ENCODE measurements at places on chromosomes 3 and 15.

- DNase-seq = no peak
Observed at GRCh38 chr3:79976466-79976865, 208.7 kb upstream of the ROBO1 start.

DNA sequence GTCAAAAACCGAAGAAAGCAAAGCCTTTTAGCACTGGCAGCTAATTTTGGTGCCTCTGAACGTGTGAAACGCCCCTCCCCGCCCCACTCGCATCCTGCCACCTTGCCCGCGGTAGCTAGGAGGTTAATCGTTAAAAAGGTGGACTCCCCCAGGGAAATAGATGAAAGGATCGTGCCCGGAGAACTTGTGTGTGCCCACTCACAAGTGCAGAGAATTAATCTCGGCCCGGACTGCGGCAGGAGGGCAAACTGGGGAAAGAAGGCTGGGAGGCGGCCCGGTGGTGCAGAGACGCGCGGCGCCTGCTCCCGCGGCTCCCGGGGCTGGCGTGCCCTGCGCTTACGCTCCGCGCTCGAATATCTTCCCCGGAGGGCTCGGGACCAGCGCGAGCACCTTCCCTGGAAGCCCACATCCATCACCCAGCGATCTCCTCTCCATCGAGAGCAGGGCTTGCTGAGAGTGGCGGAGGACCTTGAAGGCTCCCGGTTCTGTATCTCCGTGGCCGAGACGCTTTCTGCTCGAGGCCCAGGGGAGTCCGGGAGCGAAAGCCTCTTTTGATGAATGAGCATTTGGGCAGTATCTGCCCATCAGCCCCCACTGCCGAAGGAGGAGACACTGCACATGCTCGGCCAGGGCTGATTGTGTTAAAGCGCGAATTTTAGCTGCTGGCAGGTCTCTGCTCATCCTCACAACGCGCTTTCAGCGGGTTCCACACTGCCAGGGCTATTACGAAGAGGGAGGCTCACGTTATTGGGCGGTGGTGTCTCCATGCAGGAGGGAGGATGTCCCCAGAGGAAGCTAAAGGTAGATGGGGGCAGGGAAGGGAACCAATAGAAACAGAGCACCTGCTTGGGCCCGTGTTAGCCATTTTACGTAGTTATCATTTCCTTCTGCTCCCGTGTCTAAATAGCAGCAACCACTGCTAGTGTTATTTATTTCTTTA, 1.3 kb upstream of the SPTSSB start:
- no peak for DNase-seq

GRCh38 chr15:56176996-56177395, 66.7 kb downstream of the RFX7 start:
- no peak for DNase-seq

- DNase-seq = no peak
Observed at GRCh38 chr3:11530153-11530721, 113.5 kb downstream of the VGLL4 start.

- no peak for DNase-seq
Observed at GRCh38 chr3:81998139-81998755, 236.8 kb upstream of the GBE1 start.
